ENCODE measurements at places on chromosomes 1 and 21.

GRCh38 chr1:3415260-3416090 lies 39.0 kb upstream of the ARHGEF16 start:
- DNase-seq = no peak

- DNase-seq = no peak
Observed at GRCh38 chr1:3892748-3893147, 7.3 kb downstream of the C1orf174 start.

DNA sequence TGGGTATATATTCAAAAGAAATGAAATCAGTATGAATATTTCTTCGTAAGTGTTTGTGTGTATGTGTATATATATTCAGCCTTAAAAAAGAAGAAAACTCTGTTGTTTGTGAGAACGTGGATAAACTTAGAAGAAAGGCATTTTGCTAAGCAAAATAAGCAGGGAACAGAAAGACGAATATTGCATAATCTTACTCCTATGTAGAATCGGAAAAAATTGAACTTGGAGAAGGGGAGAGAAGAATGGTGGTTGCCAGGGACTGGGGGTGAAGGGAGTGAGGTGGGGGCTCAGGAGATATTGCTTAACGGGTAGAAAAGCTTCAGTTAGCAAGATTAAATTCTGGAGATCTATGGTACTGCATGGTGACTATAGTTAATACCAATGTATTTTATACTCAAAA lies 40.3 kb upstream of the NEK7 start:
- DNase-seq = no peak

- no peak for DNase-seq
Observed at GRCh38 chr1:11485191-11485590, 6.2 kb downstream of the DISP3 start.

All from Panc1 (cell line).